Sigmoid colon (tissue), 7 donors: ENCODE measurements at places on chromosomes 1 and 21.

DNA sequence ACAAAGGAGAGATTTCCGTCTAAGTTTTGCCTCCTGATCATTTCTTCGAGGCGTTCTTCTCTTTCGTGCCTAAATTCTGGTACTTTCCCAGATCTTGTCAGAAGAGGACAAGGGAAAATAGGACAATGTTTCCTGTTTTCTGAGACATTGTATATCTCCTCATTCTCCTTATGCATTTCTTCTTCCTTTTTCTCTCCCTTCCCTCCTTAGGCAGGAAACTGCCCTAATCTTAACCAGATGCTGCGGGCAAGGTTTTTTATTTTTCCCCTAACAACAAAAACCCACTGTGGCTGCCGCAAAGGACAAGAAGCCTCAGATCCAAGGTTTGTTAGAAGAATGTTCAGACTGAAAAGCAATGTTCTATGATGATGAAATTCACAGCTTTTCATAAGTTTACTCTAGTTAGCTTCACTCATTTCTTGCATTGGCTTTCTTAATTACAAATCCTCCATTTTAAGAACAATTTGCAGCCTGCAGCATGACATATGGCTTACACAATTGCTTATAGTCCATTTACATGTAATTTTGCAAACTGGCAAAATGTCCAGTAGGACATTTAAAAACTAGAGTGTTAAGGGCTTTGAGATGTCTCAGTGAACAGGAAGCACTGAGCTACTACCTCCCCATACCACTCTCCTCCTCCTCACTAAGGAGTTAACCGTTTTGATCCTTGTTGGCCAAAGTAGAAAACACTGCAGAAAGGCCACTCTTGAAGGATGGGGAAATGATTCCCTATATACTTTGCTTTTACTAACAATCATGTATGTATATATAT, 624 bp downstream of the CTSK start:
- DNase-seq, result no peak

DNA sequence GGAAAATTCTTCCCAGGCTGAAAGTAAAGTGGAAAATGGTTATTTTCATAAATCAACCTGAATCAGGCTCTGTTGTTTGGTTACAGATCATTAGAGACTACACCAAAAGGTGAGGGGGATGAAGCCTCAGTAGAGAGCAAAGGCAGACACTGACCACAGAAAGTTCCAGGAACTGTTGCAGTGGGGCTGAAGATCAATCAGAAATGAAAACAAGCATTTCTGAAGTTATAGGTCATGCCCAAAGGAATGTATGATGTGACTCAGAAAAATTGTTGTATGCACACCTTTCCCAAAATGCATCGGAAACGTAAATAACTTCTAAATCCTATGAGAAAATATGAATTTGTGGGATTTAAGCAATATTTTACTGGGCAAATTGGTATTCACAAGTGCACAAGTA, 63.3 kb downstream of the FYB2 start:
- DNase-seq, result no peak

GRCh38 chr1:40422630-40423263, 27.5 kb upstream of the ZFP69B start:
- DNase-seq, result no peak

- no peak for DNase-seq
Measured at GRCh38 chr1:41758904-41759548, 159.7 kb downstream of the HIVEP3 start.

- peak; percentile 26 for DNase-seq
Measured at GRCh38 chr1:30485072-30485471, 238.3 kb downstream of the MATN1 start.

GRCh38 chr21:17340081-17340480, 172.8 kb upstream of the CXADR start:
- DNase-seq, result no peak

- no peak for DNase-seq
Measured at GRCh38 chr1:111499026-111499785, 4.2 kb downstream of the ADORA3 start.

- no peak for DNase-seq
Measured at GRCh38 chr1:201471772-201472171, 2.8 kb upstream of the PHLDA3 start.

- DNase-seq, result no peak
Measured at GRCh38 chr1:204076891-204077290, 4.0 kb downstream of the SOX13 start.

GRCh38 chr1:246280551-246280950, 226.5 kb downstream of the SMYD3 start:
- no peak for DNase-seq
